ENCODE measurements at places on chromosomes 3 and 15.

DNA sequence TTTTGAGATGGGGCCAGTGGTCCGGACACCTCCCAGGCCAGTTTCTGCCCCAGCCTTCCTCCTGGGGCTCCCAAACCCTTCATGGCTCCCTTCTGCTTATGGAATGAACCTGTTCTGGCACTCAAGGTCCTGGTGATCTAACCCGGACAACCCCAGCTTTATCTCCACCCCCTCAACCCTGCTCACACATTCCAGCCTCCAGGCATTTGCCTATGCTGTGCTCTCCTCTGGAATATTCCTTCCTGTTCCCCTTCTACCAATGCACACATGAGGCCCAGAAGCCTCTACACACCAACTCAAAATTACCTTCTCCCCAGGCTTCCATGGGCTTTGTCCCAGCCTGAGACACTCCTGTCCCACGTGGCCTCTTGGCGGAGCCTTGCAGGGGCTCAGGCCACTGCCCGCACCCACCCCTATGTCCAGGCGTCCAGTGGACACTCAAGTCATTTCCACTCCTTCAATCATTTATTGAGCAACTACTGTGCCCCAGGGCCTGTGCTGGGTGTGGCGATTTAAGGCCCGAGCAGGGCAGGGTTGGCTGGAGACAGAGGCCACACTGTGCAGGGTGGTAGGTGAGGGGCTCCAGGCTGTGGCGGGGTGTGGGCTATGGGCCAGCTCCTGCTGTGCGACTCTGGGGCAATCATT is 18.8 kb downstream of the PLXND1 start:
- DNase-seq = no peak

DNA sequence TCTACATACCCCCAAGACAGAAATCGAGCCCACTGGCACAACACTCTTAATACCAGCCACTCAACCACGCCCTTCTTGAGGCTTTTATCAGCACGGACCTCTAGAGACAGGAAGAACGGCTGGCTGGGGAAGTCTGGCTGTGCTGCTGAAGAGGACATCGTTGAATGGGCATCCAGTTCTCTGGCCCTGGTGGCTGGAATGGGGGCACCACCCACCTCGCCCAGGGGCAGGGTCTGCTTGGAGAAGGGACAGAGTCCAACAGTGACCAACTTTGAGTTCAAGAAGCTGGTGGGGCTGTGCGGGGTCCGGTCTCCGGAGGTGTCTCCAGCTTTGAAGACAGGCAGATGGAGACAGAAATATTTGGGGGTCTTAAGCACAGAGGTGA is 77.5 kb downstream of the ATP10A start:
- peak; percentile 50 for DNase-seq

- DNase-seq = no peak
Observed at GRCh38 chr3:71062037-71062932, 521.2 kb downstream of the FOXP1 start.

DNA sequence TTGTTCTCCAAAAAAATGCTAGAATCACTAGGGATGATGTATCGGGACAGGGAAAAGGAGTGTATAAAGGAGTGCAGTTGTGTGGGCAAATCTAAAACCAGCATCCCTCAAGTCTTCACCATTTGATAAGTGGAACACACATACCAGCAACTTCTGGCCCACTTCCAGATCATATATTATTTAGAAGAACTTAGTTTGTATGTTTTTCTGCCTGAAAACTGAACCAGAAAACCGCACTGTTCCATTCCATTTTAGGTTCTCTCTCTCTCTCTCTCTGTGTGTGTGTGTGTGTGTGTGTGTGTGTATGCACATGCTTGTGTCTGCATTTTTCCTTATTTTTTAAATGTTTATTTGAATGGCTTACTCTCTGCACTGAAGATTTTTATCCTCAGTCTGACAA is 93.5 kb downstream of the SERPINI1 start:
- DNase-seq = no peak

- no peak for DNase-seq
Observed at GRCh38 chr3:43632269-43632733, 10.5 kb upstream of the ANO10 start.

DNA sequence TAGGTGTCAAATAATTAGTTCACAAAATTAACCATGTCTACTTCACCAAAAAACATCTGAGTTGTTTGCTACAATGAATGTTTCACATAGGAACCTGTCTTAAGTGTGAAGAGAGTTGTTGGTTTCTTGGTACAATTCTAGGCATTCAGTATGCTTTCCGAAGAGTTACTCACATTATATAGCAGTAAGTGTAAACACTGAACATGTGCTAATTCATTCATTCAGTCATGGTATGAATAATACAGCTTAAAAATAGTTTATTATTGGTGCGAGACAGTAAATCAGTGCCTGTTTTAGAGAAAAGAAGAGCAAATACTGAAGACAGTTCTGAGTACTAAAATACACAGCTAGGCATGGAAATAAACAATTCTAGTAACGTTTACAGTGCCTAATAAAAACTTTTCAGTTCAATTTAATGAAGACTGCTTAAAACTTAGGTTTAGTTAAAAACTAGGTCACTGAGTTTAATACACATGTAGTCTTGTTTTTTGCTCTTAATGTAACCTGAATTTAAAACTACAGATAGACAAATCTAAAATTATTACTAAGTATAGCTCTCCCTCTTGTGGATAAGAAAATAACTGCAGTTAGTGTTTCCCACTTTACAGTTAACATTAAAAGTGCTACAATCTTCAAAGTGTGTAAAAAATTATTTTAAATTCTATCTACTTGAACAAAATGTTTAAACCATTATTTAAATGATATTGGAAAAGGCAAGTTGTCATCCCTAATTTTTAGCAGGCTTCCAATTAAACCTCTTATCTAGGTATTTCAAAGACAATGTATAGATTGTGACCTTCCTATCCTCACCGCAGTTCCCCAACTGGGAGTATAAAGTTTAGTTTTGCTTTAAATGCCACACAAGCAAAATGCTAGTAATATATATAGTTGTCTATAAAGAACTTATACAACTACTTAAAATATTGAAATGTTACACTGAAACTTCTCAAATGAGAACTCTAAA is 20.1 kb upstream of the ZCWPW2 start:
- peak; percentile 43 for DNase-seq

Measured in kidney (tissue), 22 donors.